Fibroblast of mammary gland (primary cell): ENCODE measurements at places on chromosomes 11 and 22.

- no peak for DNase-seq
Observed at GRCh38 chr11:133269267-133269666, 263.0 kb downstream of the OPCML start.

DNA sequence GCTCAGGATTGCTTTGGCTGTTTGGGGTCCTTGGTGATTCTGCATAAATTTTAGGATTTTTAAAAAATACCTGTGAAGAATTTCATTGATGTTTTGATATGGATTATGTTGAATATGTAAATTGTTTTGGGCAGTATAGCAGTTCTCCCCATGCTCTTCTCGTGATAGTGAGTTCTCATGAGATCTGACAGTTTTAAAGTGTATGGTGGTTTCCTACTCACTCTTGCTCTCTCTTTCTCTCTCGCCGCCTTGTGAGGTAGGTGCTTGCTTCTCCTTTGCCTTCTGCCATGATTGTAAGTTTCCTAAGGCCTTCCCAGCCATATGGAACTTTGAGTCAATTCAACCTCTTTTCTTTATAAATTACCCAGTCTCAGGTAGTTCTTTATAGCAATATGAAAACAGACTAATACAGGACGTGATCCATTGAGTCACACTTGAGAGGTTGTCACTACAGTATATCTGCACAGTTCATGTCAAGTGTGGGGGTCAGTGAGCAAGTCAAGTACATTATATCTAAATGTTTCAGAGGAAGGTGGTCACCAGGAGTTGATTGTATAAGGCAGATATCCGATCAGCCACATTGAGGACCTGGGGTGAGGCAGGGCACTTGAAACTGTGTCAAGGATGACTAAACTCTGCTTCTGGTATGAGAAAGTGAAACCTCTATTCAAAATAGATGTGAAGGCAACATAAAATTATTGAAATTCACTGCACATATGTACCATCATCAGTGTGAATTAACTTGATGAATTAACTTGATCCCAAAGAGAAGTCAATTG is 70.7 kb upstream of the CCDC179 start:
- DNase-seq: no peak

GRCh38 chr22:37198258-37199102 is 10.4 kb upstream of the C1QTNF6 start:
- peak; percentile 73 for DNase-seq

DNA sequence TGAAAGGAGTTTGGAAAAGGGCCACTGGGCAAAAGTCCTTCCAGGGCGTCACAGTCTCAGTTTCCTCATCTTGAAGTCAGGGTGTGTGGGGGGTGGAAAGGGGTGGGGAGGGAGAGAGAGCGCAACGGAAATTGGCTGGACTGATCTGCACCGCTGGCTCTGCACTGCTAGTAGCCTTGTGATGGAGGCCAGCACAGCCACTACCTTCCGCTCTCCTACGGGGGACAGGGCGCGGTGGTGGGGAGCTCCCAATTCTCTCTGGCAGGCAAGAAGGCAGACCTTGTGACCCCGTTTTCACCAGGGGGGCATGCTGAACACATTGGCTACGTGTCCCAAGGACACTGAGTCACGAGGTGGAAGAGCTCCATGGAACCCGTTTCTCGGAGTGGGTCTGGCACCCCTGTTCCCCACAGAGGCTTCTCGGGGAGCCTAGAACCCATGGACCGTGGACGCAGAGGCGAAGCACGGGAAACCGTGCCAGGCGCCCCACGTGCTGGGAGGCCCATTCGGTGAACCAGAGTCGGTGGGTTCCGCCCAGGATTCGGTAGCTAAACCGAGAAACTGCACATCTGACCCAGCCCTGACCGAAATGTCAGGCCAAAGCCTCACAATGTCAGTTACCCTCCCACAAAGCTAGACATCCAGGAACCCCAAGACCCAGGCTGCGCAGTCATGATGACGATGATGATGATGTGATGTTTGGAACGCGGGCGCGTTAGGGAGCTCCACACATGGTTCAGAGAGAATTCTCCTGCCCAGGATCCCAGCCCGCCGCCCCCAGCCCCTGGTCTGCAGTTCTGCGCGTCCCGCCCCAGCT is 28.3 kb upstream of the WNT11 start:
- DNase-seq: peak; percentile 71

GRCh38 chr11:84812471-84812969 is 814.6 kb downstream of the DLG2 start:
- DNase-seq: peak; percentile 15

DNA sequence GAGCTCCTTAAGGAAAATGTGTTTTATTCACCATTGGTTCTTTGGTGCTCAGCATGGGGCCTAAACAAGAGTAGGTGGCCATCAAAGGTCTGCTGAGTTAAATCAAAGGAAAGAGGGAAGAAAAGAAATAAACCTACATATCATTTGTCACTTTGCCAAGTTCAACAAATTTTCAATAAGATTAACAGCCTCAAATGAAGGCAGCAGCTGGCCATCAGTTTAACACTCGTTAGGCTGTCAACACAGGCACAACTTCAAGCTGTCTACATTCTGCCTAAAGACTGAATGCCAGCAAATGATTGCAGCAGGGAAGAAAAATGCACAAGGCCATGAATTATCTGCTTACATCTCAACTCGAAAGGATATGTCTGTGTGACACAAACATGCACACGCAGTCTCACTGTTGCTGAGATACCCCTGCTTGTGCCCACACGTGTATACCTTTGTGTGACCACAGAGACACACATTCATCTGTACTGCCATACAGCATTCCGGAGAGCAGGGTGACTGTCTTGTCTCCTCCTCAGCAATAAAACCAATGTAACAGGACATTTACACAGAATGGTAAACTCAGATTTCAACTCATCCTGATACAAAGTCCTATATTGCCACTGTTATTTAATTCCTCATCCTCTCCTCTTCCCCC is 40.1 kb downstream of the TRIM66 start:
- no peak for DNase-seq

DNA sequence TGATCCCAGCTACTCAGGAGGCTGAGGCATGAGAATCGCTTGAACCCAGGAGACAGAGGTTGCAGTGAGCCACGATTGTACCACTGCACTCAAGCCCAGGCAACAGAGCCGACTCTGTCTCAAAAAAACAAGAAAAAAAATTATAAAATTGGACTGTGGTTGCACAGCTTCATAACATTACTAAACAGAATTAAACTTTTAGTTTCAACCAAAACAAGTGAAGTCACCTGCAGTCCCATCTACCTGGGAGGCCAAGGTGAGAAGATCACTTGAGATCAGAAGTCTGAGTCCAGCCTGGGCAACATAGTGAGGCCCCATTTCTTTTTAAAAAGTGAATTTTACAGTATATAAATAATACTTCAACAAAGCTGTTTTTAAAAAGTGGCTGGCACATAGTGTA is 47.8 kb upstream of the CD5 start:
- no peak for DNase-seq

DNA sequence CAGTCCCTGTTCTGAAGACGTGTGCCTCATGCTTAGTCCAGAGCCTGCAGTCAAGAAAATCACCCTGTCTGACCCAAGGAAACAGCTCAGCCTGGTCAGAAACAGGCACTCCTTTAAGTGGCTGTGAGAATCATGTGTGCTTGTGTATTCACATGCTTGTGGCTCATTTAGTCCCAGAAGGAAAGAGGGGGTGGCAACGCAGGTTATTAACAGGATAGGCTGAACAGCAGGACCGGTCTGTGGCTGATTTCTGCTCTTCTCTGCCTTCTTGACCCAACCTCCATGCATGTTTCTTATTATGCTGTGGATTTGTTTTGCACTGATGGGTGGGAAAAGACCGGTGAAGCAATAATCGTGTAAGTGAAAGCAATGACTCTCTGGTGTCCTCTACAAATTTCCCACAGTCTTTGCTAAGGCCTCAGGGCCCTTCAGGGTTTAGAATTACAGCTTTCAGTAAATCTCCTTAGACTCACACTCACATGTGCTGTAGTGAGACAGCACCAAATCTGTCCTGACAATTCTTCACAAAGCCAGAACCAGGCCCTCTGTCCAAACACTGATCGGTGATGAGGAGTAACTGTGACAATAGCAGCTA is 288.1 kb downstream of the ETS1 start:
- peak; percentile 83 for DNase-seq

- DNase-seq: no peak
Observed at GRCh38 chr22:40473703-40474102, 103.3 kb downstream of the SGSM3 start.

GRCh38 chr11:120773501-120774031 is 250.3 kb upstream of the TBCEL start:
- DNase-seq: peak; percentile 40
